ENCODE measurements at places on chromosomes 5 and 9. TPM values are rescaled to one million over a fixed set of nuclear protein-coding genes. Genes with fewer than 3 reads are reported as not detected.

DNA sequence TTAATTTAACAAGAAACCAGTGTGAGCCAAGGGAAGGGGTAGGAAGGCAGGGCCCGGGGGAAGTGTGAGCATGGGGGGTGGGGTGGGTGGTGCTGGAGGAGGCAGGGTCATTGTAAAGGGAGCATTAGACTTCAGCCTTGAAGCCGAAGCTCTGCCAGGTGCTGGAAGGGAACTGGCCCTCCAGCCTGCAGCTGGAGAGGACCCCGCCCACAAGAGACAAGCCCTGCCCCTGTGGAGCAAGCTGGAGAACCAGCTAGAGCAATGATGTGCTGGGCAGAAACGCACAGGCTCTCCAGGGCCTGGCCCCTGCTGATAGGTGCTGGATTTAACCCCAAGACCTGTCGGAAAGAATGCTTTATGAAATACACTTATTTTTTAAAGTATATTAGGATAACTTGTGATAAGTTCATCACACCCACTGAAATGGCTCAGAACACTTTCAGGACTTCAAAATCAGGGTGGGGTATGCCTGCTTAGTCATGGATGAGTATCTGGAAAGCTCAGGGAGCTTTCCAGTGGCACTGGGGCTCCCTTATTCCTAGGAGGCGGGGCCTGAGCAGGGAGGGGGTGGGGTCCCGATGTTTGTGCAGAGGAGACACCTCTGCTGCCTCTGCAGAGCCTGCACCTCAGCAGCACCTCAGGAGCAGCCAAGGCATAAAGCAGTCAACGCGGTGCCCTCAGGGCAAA is 27.1 kb downstream of the UBE2QL1 start:
- no peak for DNase-seq

GRCh38 chr9:8895861-8896224 is 1096.3 kb upstream of the DMAC1 start:
- DNase-seq = peak; percentile 3

GRCh38 chr5:86838083-86838482 is 220.3 kb downstream of the COX7C start:
- DNase-seq = no peak

- no peak for DNase-seq
Measured at GRCh38 chr9:113653746-113654604, 190.4 kb downstream of the RGS3 start.

BARHL1 gene
- not detected for total RNA-seq

DNA sequence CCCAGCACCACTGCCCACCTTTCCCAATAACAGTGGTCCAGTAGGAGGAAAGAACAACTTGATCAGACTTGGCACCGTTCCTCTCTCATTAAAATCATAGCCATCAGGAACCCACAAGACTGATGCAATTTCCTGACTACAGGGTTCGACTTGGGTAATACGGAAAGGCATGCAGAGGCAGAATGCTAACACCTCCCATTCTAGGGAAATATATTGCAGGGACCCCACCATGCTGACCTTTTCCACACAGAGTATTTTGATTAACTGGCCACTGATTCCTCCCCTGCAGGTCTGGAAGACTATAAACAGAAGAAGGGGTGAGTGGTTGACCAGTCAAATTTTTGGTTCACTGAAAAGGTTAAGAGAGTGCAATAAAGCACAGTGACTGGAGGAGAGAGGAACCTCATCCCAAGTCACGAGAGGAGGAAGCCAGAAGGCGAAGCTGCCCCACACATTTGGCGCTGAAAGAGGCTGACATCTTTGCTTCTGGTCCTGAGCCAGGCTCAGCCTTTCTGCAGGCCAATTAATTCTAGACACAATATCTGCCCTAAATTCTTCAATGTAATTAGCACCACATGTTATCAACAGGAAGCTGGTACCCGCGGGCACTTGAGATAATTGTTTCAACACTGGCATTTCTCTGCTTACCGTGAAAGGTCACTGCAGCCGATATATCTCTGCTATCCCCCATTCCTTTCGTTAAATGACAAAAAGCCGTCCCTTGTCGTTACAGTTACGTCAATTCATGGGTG is 64.7 kb upstream of the SPOCK1 start:
- DNase-seq = peak; percentile 37

DNA sequence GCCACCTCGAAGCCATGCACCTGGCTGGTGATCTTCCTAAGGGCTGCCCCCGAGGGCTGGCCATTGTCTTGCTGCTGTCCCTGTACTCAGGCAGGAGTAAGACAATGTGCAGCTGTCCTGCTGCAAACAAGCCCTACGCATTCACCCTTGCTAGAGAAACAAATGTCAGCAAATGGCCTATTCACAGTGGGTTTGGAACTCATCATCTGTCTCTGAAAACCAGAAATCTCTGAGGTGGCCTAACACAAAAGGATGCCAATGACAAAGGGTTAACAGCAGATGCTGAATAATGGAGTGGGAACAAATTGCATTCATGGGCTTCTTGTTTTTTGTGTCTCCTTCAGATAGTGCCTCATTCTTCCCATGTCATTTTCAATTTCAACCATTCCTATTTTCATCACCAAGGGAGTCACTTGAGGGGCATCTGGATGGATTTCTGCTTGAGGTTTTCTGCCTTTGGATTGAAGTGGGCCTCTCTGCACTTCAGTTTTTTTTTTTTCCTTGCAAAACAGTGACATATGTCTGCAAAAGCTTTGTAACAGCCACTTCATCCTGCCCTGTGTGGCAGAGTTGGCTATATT is 261.6 kb upstream of the VLDLR start:
- no peak for DNase-seq

DNA sequence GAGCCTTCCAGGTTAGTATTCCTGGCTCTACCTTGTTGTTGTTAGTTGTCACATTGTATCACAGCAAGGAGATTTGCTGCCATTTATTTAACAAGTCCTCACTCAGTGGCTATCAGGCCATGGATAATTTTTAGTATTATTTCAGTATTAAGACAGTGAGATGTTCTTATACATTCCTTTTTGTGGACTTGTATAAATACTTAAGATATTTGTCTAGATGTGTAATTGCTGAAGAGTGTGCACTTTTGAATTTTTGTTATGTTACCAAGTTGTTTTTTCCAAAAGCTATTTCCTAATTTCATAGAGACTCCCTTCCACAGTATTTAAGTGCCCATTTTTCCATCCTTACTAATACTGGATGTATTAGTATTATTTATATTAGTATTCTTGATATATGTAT is 22.0 kb downstream of the SLC36A1 start:
- DNase-seq = no peak

- no peak for DNase-seq
Measured at GRCh38 chr5:153439130-153439529, 51.3 kb upstream of the GRIA1 start.

All from lung microvascular endothelial cell (primary cell).